ENCODE measurements at places on chromosomes 11 and 22.

DNA sequence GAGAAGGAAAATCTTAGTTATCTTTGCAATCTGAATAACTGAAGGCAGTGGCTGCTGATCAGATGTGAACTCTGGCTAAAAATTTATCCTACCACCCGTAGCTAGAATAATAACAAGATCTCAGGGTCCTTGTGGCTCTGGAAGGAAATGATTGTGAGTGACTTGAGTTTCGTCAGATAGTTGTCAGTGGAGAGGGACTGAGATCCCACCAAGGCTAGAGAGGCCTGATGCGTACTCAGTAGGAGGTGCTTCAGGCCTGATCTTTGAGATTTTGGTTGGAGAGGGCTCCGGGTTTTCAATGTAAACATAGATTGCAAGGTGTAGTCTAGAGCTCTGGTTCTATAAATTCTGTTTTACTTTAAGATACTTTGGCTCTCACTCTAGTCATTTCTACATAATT lies 1.4 kb downstream of the MADD start:
- DNase-seq = no peak

- DNase-seq = no peak
These were observed 50.3 kb upstream of the TTLL12 start for GRCh38 chr22:43237280-43237679.

DNA sequence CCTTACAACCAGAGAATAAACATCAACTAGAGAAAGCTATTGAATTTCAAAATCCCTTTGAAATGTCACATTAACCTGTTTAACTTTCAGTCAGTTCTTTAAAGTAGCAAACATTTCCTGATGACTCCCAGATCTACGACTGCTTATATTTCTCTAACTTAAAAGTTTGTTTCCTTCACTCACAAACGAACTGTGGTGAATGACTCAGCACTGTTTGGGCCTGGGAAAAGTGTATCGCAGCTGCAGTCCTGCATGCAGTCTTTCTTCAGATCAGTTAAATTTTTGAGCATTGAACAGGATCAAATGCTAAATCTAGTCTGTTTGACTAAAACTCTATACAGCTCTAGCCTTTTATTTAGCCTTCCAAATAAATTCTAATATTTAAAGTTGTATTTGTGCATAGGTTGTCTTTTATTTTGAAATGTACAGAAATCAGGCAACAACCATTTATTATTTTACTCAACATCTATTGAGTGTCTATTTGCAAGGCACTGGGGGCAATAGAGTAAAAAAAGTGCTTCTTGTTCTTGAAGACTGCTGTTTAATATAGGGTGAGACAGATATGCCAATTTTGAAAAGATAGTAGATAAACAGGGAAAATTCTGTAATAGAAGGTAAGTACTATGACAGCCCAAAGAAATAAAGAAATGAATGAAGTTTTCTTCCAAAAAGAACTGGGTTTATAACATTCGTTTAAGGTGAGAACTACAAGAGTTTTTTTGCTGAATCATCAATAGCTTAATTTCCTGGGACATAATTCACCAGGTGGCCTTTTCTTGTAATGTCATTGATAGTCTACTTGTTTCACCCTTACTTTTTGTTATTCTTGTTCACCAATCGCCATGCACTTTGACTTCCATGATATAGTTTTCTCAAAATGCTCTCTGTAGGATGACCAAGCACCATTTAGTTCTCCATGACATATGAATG lies 235.4 kb downstream of the METTL15 start:
- DNase-seq = no peak

GRCh38 chr11:108135845-108136544 lies 14.6 kb downstream of the ACAT1 start:
- DNase-seq = no peak

- DNase-seq = no peak
These were observed 677 bp downstream of the DYNC2H1 start for GRCh38 chr11:103109818-103110388.

- no peak for DNase-seq
These were observed 15.1 kb upstream of the WNT11 start for GRCh38 chr11:76221365-76221764.

- DNase-seq = no peak
These were observed 39.5 kb downstream of the IGF2 start for GRCh38 chr11:2099516-2100349.

- DNase-seq = no peak
These were observed 340.2 kb downstream of the TBC1D22A start for GRCh38 chr22:47102648-47103047.

DNA sequence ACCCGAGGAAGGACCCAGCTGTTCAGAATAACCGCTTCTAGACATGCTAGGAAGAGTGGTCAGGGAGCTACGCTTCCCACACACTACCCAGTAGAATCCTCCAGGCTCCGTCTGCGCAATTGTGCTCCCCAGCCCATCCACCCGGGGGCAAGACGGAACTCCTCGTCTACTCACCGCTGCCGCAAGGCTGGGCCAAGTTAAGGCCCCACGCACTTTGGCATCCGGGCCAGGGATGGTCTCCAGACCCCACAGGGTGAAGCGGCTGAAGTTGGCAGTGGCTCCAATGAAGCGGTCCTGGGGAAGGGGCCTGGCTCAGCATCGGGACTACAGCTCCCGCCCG lies 757 bp downstream of the RNASEH2C start:
- DNase-seq = no peak

GRCh38 chr11:62054484-62055121 lies 69.2 kb upstream of the INCENP start:
- no peak for DNase-seq

DNA sequence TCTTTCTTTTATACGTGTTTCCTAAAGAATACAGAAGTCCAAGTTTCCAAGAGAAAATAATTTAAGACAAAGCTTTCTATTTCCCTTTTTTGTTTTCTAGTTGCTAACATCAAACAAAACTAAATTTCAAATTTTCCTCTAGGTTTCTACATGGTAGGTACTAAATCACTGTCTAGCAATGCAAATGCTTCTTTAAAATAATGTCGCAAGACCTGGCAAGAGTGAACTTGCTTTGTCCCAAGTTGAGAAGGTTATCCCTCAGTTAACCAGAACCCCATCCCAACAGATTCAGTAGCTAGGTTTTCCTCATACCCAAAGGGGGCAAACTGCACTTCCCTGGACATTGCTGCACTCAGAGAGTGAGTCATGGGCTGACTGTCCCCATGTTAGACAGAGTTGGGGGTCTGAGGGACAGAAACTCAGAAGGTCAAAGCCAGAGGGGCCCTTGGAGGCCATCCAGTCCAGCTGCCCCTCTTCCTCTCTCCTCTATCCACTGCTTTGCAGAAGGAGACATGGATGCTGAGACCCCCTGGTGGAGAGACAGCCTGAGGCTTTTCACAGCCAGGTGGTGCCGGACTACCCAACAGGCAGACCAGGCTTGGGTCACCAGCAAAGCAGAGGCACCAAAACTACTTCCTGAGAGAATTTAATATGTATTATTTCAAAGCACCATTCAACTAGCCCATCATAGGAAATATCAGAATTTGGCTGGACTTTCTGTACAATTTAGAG lies 23.1 kb downstream of the OR2AT4 start:
- DNase-seq = no peak

DNA sequence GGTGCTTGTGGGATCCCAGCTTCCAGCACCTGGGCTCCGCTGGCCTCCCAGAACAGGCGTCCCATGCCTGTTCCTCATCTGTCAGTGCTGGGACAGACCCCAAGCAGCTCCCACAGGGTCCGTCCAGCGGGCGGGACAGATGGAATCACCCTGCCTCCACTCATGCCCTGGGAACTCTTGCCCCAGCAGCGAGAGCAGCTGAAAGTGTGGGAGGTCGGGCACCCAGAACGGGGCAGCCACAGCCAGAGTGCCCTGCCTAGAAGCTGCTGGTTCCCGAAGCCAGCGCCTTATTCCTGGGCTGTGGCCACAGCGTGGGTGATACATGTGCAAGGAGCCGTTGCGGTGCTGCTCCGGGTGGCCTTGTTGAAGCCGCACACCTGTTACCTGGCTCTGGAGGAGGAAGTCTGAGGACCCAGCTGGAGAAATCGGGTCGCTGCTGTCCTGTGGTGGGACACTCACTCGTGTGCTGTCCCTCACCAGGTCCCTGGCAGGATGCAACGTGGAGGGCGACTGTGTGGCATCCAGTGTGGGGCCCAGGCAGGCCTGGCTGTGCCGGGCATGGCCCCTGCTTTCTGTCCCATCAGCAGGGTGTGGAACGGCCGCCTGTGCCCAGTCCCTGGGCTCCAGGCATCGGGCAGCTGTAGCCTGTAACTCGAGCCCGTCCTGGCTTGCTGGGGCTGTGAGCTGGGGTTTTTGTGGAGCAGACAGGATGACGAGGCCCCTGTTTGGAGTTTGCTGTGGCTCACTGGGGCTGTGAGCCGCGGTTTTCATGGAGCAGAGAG lies 16.2 kb downstream of the GRAMD4 start:
- DNase-seq = no peak

DNA sequence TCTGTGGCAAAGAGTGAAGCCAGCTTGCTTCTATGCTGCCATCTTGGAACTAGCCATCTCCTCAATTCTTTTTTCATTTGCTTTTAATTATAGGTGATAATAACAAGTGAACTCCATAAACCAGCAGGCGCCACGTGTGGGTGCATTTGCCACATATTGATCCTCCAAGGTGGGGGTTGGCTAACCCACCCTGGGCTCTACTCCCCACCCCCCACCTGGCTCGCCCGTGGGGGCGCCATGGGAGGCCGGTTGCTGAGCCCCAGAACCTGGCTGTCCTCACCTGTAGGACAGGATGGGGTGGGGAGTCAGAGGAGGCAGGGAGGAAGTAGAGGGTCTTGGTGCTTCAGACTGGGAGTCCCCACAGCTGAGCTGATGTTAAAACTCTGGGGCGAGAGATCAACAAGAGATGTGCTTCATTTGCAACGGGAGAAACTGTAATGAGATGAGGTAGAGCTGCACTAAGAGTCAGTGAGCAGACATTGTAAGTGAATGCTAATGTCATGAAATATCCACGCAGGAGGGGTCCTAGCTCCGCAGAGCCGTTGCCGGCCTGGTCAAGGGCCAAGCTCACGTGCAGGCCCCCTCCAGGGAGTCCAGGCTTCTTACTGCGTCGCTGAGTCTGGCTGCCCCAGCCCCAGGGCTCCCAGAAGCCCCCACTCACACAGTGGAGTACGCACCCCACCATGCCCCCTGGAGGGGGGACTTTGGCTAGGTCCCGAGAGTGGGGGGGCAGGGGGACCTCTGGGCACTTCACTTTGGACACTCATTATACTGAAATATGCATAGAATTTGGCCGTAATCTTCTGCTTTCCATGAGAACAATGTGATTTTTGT lies 59.4 kb downstream of the BRD1 start:
- no peak for DNase-seq

- DNase-seq = peak; percentile 64
These were observed 29.7 kb downstream of the ZFTA start for GRCh38 chr11:63738720-63739360.

- no peak for DNase-seq
These were observed 72.5 kb downstream of the PACS1 start for GRCh38 chr11:66142370-66143263.

DNA sequence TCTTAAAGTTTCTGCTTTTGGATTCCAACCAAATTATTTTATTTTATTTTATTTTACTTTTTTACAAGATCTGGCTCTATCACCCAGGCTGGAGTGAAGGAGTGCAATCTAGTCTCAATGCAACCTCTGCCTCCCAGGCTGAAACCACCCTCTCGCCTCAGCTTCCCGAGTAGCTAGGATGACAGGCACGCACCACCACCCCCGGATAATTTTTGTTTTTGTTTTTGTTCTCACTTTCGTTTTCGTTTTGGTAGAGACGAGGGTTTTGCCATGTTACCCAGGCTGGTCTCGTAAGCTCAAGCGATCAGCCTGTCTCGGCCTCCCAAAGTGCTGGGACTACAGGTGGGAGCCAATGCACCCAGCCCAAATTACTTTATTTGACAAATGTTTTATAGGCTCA lies 219.8 kb downstream of the ETS1 start:
- DNase-seq = no peak

GRCh38 chr22:37218771-37219411 lies 6.6 kb upstream of the SSTR3 start:
- no peak for DNase-seq

- DNase-seq = no peak
These were observed 18.7 kb downstream of the MRGPRX4 start for GRCh38 chr11:18191376-18191775.

DNA sequence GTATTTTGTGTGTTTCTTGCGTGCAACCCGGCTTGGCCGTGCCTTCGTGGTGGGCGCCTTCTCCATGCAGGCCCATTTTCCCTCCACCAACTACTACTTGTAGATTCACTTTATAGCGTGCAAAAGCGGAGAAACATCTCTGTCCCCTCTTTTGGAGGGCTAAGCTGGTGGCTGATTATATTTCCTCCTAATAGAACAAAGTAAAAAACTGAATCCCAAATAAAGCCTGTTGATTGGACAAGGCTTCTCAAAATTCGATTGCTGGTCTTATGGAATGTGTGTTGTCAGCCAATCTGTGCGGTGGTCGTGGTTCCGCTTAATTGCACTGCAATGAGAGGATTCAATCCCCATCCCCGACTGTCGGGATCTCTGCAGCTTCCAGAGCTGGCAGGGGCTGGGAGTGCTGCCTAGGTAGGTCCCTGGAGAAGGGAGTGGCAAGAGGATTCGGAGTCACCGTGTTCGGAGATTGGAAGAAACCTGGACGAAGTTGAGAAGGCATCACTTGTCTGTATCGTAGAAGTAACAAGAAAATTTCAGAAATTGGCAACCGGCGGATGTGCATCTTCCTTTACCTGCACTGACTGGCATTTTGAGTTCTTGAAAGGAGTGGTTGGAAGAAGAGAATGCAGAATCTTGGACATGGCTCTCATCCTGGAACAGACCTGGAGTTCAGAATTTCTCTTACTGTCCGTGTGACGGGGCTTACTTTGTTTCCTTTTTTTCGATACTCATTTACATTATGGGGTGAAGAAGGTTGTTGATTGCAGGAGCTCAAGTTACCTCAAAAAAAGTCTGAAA lies 1.1 kb downstream of the HMGXB4 start:
- no peak for DNase-seq

DNA sequence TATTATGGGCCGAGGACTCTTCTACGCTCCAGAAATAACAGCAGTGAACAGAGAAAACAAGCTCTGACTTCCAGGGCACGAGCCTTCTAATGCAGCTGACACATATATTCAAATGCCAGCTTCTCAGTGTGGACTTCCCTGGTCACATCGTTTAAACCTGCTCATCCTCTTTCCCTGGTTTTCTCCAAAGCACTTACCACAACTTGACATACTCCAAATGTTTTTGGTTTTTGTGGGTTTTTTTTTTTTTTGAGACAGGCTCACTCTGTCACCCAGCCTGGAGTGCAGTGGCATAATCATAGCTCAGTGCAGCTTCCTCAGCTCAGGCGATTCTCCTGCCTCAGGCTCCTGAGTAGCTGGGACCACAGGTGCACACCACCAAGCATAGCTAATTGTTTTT lies 105.5 kb downstream of the MICAL3 start:
- DNase-seq = no peak

All from NCI-H1694 (cell line).